LoVo (cell line): ENCODE measurements at places on chromosomes 2 and 18.

GRCh38 chr2:63053889-63054602 is 3.4 kb downstream of the OTX1 start:
- no peak for DNase-seq

GRCh38 chr2:215466097-215466909 is 30.4 kb upstream of the FN1 start:
- no peak for DNase-seq

DNA sequence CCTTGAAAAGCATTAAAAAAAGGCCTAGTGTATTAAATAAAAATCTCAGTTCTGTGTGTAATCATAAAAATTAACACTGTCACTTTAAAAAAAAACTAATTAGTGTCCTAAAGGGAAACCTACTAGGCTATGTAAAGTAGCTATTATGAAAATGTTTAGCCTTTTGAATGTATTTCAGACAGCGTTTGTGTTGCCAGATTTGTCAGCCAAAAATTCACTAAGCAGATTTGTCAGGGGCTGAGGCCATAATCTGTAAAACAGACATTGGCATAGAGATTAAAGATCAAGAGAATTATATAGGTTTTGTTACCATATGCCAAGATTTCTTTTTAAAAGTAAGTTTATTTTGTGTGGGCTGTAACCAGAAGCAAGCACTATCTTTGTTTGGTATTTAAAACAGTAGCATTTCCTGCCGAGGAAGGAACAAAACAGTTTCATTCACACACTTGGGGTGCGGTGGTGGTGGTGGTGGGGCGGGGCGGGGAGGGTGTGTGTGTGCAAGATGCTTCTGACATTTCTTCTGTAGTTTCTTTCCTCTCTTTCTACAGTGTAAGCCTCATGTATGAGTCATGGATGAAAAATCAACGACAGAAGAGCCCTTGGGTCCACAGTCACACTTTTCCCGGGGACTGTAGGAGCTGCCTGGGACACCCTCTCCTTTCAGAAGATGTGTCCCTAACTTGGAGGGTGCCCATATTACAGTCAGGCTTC is 328.5 kb upstream of the FANCL start:
- DNase-seq, result no peak

- DNase-seq, result no peak
Observed at GRCh38 chr2:184637781-184638180, 39.5 kb downstream of the ZNF804A start.

- DNase-seq, result no peak
Observed at GRCh38 chr2:237529452-237530402, 36.6 kb upstream of the PRLH start.

DNA sequence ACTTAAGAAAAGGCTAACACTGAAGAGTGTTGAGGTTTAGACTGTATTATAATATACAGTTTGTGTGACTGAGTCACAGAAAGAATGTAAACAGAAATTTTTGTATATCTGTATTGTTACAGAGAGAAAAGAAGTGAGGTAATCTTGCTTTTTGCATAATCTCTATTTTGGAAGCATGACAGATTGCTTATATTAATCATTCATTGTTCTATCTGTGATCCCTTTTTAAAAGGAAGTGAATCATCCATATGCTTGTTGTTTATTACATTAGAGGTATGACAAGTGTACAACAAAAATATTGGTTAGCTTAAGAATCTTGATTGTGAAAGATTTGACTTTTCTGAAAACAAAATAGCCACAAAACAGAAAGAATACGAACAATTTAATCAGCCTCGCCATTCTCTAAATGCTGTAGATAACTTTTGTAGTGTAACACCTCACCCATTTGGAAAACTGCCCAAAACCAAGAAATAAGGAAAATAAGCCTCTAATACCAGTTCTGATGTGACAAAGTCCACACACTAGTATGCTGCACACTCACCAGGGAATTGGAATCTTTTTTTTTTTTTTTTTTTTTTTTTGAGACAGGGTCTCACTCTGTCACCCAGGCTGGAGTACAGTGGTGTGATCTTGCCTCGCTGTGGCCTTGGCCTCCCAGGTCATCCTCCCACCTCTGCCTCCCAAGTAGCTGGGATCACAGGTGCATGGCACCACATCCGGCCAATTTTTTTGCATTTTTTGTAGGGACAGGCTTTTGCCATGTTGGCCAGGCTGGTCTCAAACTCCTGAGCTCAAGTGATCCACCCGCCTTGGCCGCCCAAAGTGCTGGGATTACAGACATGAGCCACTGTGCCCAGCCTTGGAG is 91.5 kb upstream of the LPIN2 start:
- peak; percentile 59 for DNase-seq

GRCh38 chr18:3342628-3343027 is 80.7 kb downstream of the MYL12B start:
- DNase-seq, result no peak
